ENCODE measurements at places on chromosomes 7 and 10. TPM values are rescaled to one million over a fixed set of nuclear protein-coding genes. Genes with fewer than 3 reads are reported as not detected.

DNA sequence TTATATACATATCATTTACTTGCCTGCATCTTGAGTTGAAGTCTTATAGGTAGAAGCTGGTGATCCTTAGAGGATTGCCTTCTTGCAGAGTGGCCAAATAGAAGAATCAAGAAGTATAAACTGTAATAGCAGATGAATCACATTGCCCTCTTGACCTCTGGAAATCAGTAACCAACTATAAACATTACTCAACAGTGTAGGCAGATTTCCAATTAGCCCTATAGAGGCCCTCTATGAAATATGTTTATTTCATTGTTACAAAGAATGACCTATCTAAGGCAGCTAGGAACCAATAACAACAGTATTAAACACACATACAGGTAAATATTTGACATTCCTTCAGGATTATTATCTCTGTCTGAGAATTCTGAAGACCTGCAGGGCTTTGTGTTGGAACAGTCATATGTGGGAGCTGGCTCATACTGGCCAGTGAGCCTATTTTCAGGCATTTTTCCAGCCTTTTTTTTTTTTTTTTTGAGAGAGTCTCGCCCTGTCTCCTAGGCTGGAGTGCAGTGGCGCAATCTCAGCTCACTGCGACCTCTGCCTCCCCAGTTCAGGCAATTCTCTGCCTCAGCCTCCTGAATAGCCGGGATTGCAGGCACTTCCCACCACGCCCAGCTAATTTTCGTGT is 7.2 kb upstream of the SRI start:
- DNase-seq = no peak

CNTNAP2 gene
- total RNA-seq = not detected

GRCh38 chr10:88181902-88182600 is 318.6 kb downstream of the PTEN start:
- no peak for DNase-seq

DNA sequence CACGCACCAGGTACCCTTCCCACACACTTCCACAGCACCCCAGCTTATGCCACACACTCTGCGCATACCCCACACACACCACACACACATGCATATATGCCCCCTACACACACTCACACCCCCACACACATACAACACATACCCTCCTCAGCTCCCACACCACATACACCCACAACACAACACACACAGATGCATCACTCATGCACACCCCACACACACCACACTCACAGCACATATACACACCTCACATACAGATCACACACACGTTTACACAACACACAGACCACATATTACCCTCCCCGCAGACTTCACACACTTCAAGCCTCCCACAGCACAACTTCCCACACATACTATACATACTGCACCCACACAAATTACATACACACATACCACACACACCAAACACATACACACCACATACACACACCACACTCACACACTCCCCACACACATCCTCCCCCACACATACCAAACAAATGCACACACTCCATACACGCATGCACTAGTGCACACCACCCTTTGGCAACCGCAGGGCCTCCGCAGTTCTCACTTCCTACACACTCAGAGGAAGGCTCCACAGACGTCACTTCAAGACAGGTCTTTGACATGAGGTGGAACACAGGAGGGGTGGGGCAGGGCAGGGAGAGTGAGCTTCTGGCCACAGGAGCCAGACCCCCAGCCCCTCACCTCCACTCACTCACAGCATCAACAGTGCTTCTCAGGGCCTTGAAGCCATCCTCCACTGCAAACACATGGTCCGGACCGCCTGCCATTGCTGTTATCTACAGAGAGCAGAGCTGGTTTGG is 18.5 kb upstream of the ANTXRL start:
- DNase-seq = peak; percentile 89

GRCh38 chr10:96820765-96821164 is 11.3 kb upstream of the LCOR start:
- DNase-seq = no peak

GRCh38 chr10:133259602-133259989 is 17.1 kb downstream of the ADAM8 start:
- DNase-seq = no peak

GRCh38 chr7:130458257-130458656 is 17.4 kb upstream of the CEP41 start:
- no peak for DNase-seq

HSPA14 gene
- total RNA-seq = 28.1 TPM
